ENCODE measurements at places on chromosomes 5 and 9.

GRCh38 chr9:76298521-76299144 lies 95.6 kb downstream of the RFK start:
- DNase-seq = no peak

- DNase-seq = no peak
Measured at GRCh38 chr5:147177125-147177840, 57.5 kb upstream of the STK32A start.

DNA sequence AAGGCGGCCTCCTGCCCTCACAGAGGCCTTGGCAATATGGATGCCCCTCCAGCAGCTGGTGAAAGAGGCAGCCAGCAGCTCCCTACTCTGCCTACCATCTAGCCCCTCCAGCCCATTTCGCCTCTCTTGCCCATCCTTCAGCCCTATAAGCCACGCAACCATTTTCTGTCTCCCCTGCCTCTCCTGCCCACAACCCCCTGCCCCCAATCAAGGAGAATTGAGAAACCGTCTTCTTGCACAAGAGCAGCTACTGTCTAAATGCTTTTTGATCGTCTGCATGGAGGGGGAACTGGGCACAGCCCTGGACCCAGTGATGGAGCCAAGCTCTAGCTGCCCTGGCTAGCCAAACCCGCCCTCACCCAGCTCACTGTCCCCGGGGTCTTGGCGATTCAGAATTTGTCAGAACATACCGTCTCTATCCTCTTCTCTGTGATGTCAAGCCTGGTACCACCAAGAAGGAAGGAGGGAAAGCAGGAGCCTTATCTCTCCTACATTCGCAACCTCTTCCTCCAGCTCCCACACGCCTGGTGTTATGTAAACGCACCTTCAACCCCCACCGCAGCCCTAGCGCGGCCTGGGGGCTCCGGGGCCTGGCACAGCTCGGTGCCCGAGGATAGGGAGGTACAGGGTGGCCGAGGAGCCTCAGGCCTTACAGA lies 1.2 kb downstream of the SPRY4 start:
- DNase-seq = no peak

DNA sequence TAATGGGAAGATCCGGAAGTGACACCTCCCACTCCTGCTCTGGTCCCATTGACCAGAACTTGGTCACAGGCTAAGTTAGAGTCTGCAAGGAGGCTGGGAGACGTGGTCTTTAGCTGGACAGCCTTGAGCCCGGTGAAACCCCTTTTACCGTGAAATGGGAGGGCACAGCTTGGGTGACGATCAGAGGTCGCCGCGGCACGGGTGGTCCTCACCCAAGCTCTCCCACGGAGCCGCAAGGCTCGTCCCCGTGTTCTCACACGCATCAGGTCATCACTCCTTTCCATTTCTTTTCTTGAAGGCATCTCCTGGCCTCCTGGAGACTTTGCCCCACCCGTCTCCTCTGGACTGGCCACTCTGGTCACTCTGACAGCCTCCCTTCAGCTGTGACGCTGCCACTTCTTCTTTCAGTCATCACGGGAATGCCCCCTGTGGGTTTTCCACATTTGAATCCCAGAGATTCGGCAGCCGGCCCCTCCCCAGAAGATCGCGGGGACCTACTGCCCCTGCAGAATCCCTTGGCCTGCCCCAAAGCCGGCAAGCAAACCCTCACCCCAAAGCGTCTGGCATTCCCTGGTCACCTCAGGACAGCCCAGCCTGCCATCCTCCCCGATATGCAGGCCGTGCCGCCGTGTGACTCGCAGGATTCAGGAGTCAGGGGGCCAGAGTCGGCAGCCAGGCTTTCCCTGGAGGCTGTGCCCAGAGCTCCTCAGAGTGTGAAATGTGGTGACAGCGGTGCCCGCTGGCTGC lies 18.9 kb upstream of the EGFL7 start:
- DNase-seq = no peak

DNA sequence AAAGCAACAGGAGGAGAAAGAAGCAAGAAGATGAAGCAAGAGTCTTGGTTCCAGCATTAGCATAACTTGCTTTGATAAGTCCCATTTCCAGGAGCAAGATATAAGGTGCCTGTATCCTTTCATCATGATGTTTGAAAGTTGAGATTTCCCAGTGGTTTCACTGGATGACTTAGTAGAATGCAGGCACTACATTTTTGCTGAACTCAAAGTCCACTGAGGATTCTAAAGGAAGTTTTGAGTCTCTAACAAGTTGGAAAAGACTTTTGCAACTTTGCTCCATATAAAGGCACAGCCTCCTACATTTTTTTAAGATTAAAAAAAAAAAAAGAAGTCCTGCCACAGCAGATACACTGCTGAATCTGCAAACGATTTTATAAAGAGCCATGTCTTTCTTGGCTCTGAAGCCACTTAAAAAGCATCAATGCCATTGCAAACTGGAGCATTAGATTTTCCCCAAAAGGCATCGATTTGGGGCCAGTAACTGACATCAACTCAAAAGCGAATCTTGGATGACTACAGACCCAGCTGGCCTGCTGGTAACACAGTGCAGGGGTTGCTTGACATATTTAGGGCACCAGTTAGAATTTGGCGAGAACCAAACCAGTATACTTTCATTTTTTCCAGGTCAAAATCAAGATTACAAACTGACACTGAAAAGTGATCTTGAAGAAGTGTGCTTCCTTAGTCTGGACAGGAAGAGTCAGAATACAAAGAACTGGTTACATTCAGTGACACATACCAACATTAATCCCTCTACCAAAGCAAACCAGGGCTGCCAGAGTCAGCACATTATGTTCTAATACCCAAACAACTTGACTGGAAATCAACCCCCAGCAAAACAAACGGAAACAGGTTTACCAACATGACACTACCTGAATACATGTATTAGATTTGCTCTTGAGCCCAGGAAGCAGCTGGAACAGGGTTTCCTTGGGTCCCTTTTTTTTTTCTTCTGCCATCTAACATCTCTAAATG lies 39.1 kb upstream of the KCNV2 start:
- DNase-seq = no peak

- DNase-seq = peak; percentile 59
Measured at GRCh38 chr5:169805527-169805934, 168.5 kb downstream of the DOCK2 start.

GRCh38 chr5:178831049-178831448 lies 28.7 kb upstream of the ZNF354B start:
- DNase-seq = no peak

DNA sequence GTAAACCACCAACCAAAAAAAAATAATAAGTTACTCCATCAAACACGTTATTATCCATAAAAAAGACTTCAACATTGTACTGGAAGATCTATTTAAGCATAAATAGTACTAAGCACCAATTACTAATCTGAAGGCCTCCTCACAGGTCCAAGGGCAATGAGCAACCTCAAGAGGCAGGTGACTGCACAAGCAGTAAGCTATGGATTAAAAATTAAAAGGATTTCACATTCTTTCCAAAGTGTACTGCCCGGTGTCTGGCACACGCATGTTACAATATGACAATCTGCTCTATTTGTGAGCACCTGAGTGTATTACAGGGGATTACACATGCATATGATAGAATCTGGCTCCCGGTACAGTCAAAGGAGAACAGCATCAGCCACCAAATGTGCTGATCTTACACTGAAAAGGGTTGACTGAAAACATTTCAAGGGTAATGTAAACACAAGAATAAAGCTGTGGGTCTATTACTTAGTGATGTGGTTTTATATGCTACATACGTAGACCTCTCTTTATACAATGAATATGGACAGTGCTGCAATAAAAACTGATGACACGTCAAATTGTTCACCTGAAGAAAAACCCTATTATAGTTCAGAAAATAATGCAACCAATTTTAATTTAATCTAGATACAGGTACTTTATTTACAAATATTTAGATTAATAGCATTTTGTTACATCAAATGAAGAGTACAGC lies 22.8 kb downstream of the RAB14 start:
- DNase-seq = no peak

- DNase-seq = no peak
Measured at GRCh38 chr9:134770972-134771971, 109.3 kb upstream of the FCN2 start.

- no peak for DNase-seq
Measured at GRCh38 chr9:105861972-105862371, 167.6 kb downstream of the TMEM38B start.

- DNase-seq = no peak
Measured at GRCh38 chr5:17257705-17258273, 40.4 kb downstream of the BASP1 start.

DNA sequence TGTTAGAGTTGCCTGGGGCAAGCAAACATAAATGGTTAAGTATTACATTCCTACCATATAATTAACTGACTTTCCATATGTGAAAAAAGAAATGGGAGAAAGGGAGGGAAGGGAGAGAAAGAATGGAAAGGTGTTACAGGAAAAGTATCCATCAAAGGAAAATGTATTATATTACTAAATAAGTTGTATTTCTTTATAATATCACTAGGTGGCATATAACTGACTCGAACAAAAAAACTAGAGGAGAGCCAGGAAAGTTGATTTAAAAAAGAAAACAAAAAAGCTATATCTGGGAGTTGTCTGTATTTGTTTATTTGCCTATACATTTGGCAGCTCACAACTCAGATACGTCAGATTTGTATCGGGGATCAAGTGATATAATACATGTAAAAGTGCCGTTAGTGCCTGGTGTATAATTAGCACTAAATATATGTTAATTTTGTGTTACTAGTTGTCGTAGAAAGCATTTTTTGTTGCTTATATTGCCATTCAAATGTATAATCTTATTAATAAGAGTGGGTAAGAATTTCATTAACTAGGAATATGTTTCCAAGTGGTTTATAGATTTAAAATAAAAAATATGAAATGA lies 59.6 kb upstream of the ADAMTS19 start:
- no peak for DNase-seq

GRCh38 chr9:34169125-34169524 lies 9.7 kb upstream of the UBAP1 start:
- DNase-seq = no peak

DNA sequence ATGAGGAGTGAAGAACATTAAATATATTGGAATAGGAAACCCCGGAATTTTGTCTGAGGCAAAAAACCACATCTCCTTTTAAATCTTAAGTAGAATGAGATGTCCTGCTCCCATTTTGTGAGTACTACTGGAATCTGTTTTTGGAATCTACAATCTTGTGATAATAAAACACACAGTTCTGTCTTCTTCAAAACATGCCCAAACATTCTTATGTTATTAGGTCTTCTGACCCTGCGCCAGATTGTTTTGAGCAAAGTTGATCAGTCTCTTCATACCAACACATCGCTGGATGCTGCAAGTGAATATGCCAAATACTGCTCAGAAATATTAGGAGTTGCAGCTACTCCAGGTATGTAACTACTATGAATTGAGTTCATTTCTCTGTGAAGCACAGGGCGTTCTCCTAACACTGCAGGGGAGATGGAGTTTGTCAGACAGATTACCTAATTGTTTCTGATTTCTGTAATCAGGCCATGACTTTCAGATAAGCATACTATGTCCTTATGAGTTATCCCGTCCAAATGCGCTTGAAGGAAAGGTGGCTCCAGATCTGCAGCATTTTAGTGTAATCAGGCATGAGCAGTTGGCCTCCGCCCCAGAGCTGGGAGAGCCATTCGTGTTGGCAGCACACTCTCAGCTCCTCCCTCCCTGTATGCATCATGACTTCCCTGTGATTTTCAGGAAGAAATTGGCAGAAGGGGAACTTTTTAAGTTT lies 88.0 kb downstream of the NLN start:
- DNase-seq = no peak

DNA sequence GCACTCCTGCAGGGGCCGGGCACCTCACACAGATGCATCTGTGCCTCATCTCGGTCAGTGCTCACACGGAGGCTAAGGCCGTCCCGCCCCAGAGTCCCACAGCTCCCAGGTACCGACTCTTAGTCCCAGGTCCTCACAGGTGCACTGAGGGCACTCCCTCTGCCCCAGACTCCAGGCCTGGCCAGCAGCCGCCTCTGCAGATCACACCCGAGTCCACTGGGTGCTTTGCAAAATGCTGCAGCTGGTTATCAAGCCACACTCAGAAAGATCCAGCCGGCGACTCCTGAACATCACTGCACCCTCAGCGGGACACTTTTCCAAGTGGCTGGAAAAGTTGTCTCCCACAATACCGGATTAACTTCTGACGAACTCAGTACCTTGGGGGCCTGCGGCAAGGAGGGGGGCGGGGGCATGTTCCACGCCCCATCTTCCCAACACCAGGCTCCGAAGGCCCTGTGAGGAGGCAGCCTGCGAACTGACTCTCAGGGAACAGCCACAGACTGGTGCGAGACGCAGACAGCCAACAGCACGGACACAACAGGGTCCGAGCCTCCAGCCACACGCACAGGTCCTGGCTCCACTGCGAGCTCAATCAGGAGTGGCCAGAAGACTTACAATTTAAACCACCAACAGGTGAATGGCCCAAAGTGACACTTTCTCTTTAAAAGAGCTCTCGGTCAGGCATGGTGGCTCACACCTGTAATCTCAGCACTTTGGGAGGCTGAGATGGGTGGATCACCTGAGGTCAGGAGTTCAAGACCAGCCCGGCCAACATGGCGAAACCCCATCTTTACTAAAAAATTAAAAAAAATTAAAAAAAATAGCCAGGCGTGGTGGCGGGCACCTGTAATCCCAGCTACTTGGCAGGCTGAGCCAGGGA lies 4.0 kb downstream of the BRD3 start:
- no peak for DNase-seq

- DNase-seq = peak; percentile 69
Measured at GRCh38 chr9:613771-614347, 227.6 kb upstream of the DMRT1 start.

DNA sequence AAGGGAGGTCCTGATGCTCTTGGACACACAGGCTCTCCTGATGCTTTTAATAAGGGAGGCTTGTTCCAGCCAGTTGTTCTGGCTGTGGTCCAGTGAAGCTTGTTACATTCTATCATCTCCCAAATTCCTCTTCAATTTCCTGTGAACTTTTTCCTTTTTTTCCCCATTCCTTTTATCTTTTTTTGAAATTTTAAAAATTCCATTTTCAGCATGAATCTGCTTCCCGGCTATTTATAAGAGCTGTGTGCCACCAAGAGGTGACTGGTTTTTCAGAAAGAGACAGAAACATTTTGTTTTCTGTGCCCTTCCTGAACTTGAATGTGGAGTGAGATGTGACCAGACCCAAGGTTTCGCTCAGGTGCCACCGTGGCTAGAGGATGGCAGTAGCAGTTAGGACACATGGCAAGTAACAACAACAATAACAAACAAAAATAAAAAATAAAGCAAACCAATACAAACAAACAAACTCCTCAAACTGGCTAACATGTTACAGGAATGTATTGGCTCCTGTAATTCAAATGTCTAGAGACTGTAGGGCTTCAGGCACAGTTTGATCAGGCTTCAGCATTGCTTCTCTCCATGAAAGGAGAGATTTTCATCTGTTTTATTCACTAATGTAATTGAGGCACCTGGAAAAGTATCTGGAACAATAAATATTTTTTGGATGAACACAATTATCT lies 121.1 kb downstream of the BOD1 start:
- DNase-seq = no peak

- no peak for DNase-seq
Measured at GRCh38 chr5:95609711-95610110, 10.2 kb upstream of the GPR150 start.

- no peak for DNase-seq
Measured at GRCh38 chr9:80156756-80157472, 585.1 kb downstream of the TLE4 start.

GRCh38 chr5:139955053-139955605 lies 88.0 kb downstream of the NRG2 start:
- no peak for DNase-seq

Data from activated CD8-positive, alpha-beta memory T cell treated with anti-CD3 and anti-CD28 coated beads, Interleukin-2, amount 10 ng/mL, durations not matched to agents 7 days and 5 days (primary cell).